ENCODE measurements at places on chromosomes 1 and 21.

DNA sequence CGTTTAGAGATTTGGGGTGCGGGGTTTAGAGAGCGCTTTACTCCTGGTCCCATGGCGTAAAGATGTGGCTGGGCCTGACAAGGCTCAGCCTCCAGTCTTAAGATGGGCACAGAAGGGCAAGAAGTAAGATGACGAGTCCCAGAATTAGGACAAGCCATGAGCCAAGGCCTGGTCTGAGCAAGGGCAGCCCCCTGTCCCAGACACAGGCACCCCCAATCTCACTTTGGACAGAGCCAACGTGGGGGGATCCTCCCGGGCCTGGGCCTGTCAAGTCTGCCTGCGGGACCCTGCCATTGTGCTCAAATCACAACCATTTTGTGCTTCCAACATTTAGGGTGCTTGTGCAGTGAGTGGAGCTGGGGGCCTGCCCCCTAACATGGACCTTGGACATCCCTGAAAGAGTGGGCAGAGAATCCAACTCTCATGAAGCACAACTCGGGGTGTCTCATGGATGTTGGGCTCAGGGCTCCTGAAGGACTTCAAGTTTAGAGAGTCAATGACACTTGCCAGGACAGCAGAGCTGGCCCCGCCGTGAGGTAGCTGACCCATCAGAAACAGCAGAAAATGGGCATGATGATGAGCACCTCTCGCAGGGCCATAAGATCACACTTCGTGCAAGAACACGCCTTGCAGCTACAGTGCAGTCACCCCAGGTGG is 52.6 kb downstream of the KIF21B start:
- DNase-seq = no peak

GRCh38 chr21:38223893-38224540 is 32.8 kb upstream of the KCNJ15 start:
- DNase-seq = no peak

DNA sequence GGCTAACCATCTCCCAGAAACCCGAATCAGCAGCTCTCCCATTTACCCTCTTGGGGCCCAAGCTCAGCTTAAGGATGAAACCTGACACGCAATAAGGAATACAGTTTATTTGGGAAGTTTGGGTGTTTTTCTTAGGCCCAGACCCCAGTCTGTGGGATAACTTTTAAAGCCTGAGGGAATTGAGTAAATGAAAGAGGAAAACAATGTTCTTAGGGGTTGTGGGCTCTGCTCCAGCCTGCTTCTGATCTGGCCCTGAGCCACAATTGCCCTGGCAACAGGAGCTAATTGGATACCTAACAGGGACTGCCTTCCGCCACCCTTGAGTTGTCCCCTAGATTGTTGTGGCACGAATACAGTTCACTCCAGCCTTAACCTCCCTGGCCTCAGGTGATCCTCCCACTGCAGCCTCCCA is 20.1 kb downstream of the DYRK3 start:
- no peak for DNase-seq

DNA sequence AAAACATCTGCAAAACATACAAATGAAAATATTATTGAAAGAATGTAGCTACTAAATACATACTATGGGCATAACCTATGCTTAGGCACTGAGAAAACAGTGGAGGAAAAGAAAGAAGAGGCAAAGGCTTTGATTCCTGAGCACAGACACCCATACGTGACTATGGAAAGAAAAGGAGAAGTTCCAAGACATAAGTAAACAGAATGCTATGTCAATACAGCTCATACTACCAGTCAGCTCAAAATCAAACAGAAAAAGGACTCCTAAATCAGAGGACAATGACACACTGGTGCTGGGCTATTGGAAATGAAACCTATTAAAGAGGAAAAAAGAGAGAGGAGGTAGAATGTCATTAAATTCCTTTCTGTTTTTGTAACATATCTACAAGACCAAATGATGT is 225.4 kb downstream of the SMYD3 start:
- no peak for DNase-seq

GRCh38 chr1:225435487-225435886 is 7.6 kb upstream of the LBR start:
- no peak for DNase-seq

DNA sequence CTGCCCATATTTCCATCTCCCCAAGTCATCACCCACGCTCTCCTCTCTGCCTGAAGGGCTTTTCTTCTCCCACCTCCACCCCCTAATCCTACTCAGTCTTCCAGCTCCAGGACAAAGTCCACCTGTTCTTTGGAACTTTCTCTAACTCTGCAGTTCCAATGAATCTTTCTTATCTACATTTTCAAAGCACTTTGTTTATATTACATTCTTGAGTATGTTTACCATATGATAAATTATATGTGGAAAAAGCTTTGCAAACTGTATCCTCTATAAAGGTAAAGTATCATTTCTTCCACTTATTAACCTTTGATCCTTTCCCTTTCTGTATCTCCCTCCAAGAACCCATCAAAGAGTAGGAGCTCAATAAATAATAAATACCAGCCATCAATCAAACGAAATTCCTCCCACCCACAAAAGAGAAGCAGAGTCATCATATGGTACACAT is 39.7 kb downstream of the TTC13 start:
- DNase-seq = no peak

DNA sequence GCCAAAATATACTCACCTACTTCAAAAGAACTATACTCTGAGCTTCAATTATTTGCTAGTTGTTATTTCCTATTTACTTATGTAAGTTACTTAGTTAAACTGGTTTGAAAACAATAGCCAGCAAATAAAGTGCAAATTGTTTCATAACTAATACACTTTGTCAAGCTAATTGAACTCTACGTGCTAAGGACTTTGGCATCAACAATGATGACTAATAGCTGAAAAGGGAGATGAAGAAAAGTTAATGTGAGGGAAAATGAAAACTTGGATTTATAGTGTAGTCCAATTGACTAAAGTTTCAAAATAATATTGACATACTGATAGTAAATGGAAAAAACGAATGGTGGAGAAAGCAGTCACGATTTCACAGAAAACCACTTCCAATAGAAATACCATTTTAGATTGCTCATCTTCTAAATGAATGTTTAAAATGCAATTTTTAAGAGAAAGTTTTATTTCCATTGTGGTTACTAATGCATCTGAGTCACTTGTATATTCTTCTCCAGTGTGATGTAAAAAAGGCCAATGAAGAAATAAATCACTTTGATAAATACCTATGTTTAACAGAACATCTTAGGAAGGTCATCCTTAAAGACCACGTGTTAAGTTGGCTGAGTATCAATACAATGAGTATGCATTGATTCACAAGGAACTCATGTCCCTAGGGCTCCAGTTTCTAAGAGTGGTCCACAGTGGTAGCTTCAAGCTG is 455.2 kb downstream of the LTN1 start:
- no peak for DNase-seq

DNA sequence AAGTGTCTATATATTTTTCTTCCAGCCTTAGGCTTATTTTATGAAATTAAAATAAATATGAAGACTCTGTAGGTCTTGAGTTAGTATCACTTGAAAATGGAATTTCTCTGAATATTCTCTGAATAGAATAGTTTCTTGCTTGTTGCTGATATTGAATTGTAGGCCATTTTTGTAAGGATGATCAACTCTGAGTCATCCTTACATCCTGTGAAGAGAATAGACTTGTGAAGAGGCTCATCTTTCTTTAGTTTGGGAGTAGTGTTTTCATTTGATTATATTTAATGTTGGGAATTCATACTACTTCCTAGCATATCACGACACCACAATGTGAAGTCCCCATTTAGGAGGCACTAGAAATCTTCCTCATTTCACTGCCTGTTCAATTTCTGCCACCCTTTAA is 27.5 kb upstream of the CD1D start:
- no peak for DNase-seq

GRCh38 chr1:241600496-241600901 is 39.7 kb downstream of the CHML start:
- DNase-seq = no peak

- DNase-seq = no peak
Observed at GRCh38 chr1:182330303-182330702, 61.3 kb downstream of the GLUL start.

GRCh38 chr1:94012708-94013366 is 103.6 kb upstream of the GCLM start:
- no peak for DNase-seq

- DNase-seq = no peak
Observed at GRCh38 chr21:31862078-31862477, 10.7 kb upstream of the HUNK start.

- DNase-seq = no peak
Observed at GRCh38 chr1:118184739-118185083, 317 bp downstream of the SPAG17 start.

Measured in stimulated activated CD8-positive, alpha-beta memory T cell treated with anti-CD3 and anti-CD28 coated beads, Interleukin-7, amount 100 ng/mL, for 48 hours (primary cell).